ENCODE measurements at places on chromosomes 4 and X.

- no peak for DNase-seq
Measured at GRCh38 chr4:47084795-47085194, 53.4 kb downstream of the GABRB1 start.

DNA sequence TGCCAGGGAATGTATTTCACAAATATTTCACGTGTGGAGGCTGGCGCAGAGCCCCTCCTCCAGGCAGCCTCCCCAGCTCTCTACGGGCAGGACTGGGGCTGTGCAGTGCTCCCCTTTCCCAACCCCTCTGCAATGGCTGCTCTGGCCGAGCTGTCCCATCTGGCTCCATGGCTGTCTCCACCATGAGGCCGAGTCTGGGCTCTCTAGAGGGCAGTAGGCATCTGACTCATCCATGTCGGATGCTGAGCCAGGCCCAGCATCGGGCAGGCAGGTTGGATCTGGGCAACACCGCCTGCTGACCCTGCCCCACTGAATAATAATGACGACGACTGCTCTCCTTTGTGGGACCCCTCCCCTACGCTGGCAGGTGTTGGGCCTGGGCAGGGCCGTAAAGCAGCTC, 11.0 kb upstream of the SH3TC1 start:
- no peak for DNase-seq

DNA sequence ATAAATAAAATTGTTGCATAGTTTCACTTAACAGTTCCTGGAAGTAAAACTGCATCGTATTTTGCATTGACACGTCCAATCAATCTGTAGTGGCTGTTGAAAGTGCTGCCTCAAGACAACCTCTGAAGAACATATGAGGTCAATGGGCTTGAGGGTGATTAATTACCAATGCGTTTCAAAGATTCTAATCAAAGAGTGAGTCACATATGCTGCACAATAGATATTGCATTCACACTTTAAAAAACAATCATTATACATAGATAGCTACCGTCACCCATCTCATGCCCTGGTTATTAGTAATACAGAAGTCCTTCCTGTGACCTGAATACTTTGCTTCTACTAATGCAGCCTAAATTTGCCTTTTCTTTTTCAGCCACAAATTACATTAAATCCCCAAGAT, 743.3 kb upstream of the SLIT2 start:
- no peak for DNase-seq

DNA sequence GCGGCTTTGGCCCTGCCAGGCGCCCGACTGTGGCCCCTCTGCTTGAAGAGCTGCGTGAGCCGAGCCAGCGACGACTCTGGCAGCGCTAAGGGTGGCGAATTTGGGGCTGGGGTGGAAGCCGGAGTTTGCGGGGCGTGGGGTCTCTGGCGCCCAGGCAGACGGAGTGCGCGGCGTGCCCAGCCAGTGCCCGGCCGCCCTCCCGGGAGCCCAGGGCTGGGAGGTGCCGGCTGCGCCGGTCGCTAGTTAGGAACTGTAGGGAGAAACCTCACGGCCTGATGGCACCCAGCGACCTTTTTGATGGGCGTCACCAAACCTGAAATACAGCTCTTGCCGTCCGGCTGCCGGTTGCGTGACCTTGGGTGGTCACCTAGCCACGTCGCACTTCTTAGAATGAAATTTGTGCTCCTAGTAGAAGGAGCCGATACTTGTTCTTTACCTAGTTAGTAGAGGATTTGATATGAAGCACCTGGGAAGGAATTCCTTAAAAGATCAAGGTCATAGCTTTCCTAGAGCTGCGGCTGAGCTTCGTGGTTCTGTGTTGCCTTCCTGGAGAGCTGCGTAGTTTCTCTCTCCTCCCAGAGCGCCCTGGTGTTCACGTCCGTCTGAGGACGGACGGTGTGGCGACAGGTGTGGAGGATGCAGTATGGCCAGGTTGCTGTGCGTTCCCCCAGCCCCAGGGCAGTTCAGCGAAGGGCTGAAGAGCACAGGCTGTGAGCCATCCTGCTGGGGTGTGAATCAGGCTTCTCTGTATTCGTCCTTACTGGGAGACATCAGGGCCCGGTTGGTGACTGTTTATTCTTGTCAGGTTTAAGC, 680 bp downstream of the MAEA start:
- no peak for DNase-seq

DNA sequence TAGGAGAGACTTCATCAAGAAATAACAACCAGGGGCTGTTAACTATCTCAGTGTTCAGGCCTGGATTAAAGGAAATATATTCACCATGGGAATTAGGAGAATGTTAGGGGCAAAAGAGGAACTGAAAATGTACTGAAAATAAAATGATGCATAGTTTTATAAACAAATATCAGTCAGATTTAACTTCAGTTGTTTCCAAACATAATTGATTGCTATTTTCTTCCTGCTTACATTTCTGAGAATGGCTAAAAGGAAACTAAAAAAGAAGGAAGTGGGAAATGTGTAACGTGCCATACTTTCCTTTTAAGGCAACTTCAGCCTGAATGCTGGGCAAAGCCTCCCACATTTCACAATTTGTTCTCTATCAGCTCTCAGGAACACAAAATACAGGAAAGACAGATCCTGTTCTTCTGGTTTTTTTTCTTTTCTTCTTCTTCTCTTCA, 178.1 kb downstream of the MAML3 start:
- DNase-seq: no peak

GRCh38 chrX:133412246-133412645, 3.0 kb downstream of the GPC4 start:
- no peak for DNase-seq

DNA sequence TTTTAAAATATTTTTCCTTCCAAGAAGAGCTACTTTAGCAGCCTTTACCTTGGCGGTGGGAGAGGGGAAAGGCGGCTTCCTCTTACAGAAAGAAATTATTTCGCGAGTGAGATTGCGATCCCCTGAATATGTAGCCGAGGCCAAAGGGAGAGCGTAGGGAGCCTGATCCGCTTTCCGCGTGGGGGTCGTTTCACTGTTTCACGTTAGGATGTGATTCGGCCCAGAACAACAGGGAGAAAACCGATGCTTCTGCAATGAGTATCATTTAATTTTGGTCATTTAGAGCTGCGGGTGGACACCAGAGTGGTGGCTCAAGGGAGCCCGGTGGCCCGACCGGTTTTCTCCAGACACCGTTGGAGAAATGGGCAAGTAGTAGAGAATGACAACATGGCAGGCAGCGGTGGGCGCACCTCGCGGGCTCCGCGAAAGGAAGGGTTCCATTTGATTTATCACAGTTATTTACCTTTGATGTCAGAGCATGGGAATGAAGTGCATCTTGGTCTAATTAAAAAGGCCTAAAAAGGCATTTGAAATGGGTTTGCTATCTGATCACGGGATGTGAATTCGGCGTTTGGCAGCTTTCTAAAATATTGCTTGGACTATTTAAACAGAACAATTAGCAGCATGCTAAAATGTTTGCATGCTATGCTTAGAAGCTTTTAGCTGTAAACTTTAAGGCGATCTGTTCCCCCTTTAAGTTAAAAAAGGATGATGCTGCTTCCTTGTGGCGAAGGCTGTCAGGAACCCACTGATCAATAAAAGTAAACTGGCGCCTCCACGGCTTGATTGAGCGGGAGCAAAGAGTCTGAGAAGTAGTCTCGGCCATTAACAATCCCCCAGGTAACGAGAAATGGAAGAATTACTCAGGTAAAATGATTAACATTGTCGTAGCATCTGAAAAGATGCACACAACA, 2.0 kb upstream of the PCDH19 start:
- no peak for DNase-seq

GRCh38 chrX:7065473-7065872, 82.0 kb upstream of the STS start:
- no peak for DNase-seq

DNA sequence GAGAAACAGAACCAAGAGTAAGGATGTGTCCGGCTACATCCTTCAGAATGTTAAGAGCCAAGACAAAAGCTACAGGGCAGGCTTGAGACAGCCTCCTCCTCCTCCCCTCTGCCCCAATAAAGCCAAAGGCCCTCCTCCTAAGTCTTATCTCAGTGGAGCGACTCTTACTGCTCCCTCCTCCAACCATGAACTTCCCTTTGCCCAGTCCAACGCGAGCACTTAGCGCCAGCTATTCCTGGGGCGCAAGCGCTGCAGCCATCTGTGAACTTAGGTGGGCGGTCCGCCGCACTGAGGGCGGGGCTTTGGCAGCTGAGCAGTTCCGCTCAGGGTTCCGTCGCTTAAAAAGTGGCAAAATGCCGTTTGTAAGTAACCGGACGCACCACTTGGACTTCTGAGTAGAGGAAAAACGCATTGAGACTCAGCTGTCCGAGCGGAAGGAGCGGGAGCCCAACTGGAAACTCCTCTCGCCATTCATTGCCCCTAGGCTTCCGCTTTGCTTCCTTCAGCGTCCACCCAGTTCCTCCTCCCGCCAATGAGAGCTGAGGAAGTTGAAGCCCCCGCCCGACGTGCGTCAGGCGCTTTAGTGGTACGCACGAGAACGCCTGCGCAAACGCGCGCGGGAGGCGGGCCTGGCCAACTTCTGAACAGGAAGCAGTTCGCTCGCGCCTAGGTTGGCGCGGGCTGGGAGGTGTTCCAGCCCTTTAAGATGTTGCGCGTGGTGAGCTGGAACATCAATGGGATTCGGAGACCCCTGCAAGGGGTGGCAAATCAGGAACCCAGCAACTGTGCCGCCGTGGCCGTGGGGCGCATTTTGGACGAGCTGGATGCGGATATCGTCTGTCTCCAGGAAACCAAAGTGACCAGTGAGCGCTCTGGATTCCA, at the start of gene APEX2:
TSS of gene APEX2 (plus strand) at position 647 of the 882 bp plus-strand sequence. CDS start at position 707, 60 bp downstream.
- DNase-seq: peak; percentile 48

- DNase-seq: no peak
Measured at GRCh38 chr4:128289523-128290158, 2.0 kb upstream of the PGRMC2 start.

- DNase-seq: peak; percentile 22
Measured at GRCh38 chrX:12771445-12772069, 19.7 kb upstream of the PRPS2 start.

DNA sequence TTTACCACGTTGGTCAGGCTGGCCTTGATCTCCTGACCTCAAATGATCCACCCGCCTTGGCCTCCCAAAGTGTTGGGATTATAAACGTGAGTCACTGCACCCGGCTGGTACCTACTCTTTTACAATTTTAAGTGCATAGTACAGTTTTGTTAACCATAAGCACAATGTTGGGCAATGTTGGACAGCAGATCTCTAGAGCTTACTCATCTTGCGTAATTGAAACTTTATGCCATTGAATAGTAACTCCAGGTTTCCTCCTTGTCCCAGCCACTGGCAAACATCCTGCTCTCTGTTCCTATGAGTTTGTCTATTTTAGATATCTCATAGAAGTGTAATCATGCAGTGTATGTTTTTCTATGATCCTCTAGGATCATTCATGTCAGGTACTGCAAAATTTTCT, 9.3 kb upstream of the CPE start:
- no peak for DNase-seq

GRCh38 chr4:80279751-80280150, 13.3 kb downstream of the FGF5 start:
- no peak for DNase-seq

DNA sequence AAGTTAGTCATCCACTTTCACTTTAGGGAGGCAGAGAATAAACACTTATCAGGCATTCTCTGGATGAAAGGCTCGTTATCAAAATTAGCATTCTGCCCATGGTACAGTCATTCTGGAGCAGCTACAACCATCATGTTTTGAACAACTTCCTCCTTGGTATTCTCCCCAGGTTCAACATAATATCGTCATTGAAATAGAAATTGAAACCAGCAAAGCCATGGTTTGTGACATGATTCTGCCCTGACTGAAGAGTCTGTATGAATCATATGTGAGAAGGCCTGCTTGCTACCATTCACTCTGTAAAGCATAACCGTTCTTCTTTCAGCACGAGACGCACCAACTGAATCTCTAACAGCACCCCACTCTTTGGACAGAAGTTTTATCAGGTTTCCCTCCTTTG, 127.5 kb upstream of the RADX start:
- no peak for DNase-seq

GRCh38 chrX:135420831-135421230, 913 bp upstream of the SMIM10L2A start:
- no peak for DNase-seq

All from iPS DF 6.9 (cell line).